Activated T-cell treated with anti-CD3 and anti-CD28 coated beads, Interleukin-2, amount 50 U/mL, for 72 hours (primary cell): ENCODE measurements at places on chromosomes 5 and 9. TPM values are rescaled to one million over a fixed set of nuclear protein-coding genes. Genes with fewer than 3 reads are reported as not detected.

- DNase-seq: no peak
These were observed 7.9 kb upstream of the SLC6A7 start for GRCh38 chr5:150181766-150182545.

DNA sequence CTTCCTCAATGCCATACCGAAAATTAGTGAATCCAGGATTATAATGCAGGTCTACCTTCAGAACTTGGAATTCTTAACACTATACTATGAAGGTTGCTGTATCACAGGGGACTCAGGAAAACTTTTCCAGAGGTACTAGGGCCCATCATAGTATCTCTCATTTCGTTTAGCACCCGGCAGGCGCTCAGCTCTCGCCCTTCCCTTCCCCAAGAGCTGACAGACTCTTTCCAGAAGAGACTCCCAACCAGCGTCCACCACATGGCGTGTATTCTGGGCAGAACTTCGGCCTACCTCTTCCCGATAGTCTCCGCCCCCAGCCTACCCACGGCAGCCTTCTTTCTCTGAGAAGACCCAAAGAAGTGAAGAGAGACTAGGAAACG lies 271 bp downstream of the NOL8 start:
- no peak for DNase-seq

GRCh38 chr9:31304576-31304975 lies 1079.9 kb upstream of the ACO1 start:
- no peak for DNase-seq

DNA sequence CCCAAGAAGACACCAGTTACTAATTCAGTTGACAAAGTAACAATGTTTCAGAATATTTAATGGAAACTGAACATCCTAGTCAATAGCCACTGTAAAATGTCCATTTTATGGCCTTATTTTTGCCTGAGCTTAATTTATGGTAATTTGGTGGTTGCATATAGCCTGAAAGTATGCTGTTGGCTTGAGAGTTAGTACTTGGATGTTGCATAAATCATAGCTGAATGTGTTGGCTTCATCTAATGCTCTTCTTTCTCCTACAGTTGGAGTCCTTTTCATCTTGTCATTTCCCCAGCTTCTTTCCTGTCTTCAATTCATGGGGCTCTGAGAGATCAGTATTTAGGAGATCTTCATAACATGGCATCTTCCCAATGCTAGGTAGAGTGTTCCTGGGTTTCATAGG lies 164.6 kb downstream of the MAT2B start:
- no peak for DNase-seq

DNA sequence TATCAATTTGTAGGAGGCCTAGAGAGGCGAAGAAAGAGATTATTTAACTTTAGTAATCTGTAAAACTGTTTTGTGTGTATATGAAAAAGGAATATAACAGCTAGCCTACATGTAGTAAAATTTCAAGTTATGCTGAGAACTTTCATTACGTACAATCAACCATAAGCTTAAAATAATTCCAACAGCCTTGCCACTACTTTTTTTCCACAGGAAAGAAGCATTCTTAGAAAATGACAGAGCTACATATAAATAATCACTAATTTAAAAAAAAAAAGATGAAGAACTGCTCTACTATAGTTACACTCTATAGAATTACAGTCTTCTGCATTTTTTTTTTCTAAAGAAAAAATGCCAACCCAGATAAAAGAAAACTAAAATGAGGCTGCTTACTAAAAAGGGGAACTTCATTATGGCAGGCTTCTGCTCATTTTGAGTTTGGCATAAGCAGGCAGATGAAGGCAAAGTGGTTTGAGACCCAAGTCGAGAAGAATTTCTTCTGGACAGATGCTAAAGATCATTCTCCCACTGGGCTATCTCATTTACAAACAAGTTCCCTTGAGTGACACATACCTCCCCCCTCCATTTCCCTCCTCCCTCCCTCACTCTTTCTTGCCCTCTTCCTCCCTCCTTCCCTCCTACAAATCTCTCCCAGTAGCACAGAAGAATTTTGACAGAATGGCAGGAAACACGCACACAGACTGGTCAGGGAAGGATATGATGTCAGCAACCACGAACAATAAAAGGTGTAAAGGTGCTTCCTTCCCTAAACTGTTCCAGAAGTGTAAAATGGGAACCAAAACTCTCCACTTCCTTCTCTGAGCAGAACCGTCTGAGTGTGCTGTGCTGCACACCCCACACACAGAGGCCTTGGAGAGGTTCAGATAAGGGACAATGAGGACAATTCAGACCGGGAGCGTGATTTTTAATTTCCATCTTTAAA lies 56.1 kb downstream of the MEF2C start:
- peak; percentile 1 for DNase-seq

GRCh38 chr9:125412166-125412565 lies 150.5 kb downstream of the GAPVD1 start:
- DNase-seq: no peak

GRCh38 chr5:164741376-164741775 lies 1236.0 kb downstream of the MAT2B start:
- DNase-seq: no peak

DNA sequence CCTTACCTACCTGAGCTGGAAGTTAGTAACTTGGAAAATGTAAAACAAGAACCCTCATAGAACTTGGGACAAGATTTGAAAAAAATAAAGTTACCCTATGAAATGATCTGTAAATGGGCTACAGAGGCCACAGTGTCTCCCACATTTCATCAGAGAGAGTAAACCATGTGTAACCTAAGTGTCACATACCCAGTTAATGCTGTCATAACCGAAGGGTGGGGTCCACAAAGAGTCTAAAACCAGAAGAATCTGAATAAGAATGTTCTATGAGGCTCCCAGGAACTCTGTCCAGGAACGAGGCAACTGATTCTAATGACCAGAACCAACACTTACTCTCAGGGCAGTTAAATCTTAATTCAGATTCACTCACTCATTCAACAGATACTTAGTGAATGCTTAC lies 1.0 kb upstream of the FAM13B start:
- DNase-seq: no peak

DNA sequence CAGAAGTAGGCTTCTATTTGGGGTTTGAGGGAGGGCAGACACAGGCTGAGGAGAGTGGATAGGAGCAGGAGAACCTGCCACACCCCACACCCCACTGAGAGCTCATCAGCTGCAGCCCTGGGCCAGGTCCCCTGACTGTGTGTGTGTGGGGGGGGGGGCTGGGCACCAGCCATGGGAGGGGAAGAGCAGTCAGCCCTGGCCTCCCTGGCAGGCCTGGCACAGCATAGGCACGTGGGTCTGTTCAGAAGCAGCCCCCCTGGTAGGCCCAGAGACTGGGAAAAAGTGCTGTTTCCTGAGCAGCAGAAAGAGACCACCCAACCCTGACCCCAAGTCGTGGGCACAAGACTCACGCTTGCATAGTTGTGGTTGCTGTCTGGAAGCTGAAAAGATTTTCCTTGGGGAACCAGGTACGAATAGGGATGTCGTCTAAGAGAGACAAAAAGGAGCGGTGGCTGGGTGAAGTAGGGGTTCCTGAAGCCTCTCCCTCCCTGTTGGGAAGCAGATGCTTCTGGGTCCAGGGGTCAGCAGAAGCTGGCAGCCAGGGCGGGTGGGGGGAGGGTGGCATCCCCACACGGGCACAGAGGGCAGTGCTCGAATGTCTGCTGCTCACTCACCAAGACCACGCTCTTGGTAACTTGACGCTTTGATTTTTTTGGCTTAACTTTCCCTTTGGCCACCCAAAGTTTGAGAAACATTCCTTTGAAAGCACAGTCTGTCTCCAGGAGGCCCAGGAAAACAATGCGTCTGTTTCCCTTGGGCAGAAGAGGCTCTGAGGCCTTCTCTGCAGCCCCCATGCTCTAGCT lies 2.9 kb downstream of the NSMF start:
- no peak for DNase-seq

GRCh38 chr5:1010181-1010510 lies 1.5 kb downstream of the NKD2 start:
- no peak for DNase-seq

- no peak for DNase-seq
These were observed 9.0 kb downstream of the CDX1 start for GRCh38 chr5:150175536-150175935.

GRCh38 chr9:34995670-34996060 lies 6.1 kb downstream of the DNAJB5 start:
- DNase-seq: no peak

- no peak for DNase-seq
These were observed 173.1 kb upstream of the SLC12A2 start for GRCh38 chr5:127910307-127910956.

DNA sequence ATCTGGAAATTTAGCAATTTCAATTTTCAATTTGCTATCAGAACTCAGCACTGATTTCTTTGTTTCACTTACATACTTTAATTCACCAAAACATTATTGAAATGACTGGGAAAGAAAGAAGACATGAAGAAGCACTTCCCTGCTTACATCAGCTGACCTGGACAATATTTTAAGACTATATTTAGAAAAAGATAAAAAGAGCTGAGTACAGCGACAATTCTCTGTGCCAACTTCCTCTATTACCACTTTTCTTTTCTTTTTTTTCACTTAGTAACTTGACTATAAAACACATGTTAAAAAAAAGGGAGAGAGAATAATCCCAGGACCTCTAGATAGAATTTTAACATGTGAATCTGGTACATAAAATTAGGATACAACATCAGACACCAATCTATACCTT lies 35.6 kb downstream of the MEF2C start:
- no peak for DNase-seq

GRCh38 chr5:179154991-179155955 lies 95.1 kb downstream of the ZNF354C start:
- no peak for DNase-seq

DNA sequence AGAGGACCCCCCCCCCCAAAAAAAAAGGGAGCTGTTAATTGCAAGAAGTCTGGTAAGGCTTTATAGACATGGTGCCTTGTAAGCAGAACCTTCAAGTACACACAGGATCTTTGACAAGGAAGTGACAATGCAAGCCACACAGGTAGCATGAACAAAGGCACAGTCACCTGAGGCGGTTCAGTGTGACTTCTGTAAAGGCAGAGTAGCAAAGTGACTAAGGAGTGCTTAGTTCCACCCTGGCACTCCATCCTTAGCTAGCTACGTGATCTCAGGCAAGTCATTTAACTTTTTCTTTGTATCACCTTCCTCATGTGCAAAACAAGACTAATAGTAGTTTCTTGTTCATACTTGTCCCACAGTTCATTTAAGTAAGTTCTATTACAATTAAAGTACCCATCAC lies 282.0 kb downstream of the PRELID2 start:
- no peak for DNase-seq

- peak; percentile 35 for DNase-seq
These were observed 186.2 kb downstream of the FANCC start for GRCh38 chr9:95131023-95131943.

The ORM2 gene
- not detected for total RNA-seq

The KCNIP1 gene
- total RNA-seq: not detected

The ITGA1 gene
- 4.7 TPM for total RNA-seq

The SPEF2 gene
- 19.1 TPM for total RNA-seq

The OBP2A gene
- not detected for total RNA-seq

The RLN2 gene
- 3.4 TPM for total RNA-seq

The DMRT1 gene
- not detected for total RNA-seq

The CAMK4 gene
- 56.1 TPM for total RNA-seq
